ENCODE measurements at places on chromosomes 6 and 20.

- peaks cover 47% of the 10 kb centered on the region for H3K27me3 ChIP-seq
- peaks cover 9% of the 10 kb centered on the region for H3K4me1 ChIP-seq
- H3K27ac ChIP-seq: no peak overlapping the region
- no peaks in the 10 kb centered on the region for H3K36me3 ChIP-seq
These were observed 4.6 kb upstream of the SOX18 start for GRCh38 chr20:64053841-64054661.

DNA sequence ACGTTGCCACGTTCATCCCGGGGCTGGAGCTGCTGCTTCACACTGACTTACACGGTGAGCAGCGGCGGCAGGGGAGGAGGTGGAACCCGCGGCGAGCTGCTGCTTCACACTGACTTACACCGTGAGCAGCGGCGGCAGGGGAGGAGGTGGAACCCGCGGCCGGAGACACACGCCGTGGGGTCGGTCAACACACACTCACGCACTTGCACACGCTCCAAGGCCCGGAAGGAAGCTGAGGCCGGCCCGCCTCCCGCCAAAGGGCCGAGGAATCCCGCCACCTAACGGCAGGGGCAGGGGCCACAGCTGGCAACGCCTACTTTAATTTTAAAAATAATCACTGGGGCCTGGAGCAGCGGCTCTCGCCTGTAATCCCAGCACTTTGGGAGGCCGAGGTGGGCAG lies 94.4 kb upstream of the FOXC1 start:
- H3K36me3 ChIP-seq: no peaks in the 10 kb centered on the region
- peaks cover 18% of the 10 kb centered on the region for H3K27me3 ChIP-seq
- DNase-seq: no peak
- no peak overlapping the region for H3K4me3 ChIP-seq
- no peak overlapping the region for H3K27ac ChIP-seq

DNA sequence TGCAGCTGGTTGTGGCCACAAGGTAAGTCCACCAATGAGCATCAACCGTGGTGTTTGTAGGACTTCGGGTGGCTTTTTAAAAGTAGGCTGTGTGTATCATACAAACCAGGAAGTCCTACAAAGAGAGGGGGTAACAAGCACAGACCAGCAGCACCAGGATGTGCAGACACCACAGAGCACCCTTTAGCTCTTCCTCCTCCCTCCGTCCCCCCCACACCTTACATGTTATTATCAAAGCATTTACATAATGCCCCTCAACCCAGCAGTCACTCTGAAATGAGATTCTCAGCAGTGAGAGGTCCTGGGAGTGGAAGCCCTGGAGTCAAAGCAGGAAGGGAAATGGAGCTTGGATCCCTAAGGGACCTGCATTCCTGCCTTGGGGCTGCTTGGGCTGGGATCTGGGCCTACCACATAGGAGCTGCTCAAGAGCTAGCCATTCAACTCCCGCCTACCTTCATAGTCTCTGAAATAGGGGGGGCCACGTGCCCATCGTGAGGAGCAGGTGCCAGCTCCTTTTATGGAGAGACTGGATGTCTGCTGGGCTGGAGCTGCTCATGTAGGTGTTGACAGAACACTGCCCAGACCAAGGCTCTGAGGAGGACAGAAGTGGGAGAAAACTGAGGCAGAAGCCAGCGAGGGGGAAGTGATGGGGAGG lies 90.6 kb downstream of the PSMB1 start:
- no peak for DNase-seq
- peaks cover 12% of the 10 kb centered on the region for H3K4me1 ChIP-seq
- no peak overlapping the region for H3K27ac ChIP-seq
- H3K27me3 ChIP-seq: peaks cover 11% of the 10 kb centered on the region

DNA sequence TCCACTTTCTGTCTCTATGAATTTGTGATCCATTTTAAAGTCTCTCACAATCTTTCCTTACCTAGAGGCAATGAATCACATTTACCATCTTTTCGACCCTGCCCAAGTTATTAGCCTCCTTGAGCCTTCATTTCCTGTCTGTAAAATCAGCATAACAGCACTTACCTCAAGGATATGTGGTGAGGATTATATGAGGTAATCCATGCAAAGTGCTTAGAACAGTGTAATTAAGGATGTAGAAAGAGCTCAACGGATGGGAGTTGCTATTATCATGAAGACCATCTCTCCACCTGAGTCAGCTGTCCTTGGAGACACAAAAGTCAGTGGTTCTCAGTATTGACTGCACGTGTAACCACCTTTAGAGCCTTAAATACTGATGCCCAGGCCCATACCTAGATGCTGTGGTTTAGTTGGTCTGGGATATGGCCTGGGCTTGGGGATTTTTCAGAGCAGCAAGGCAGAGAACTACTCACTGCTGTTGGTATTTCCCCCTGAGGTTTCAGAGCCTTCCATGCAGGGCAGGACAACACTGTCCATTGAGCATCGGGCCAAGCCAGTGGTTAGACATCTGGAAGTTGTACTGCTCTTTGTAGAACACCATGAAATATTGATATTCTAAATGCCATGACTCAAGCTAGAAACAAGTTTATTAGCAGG lies 55.8 kb downstream of the LYRM2 start:
- peak; percentile 24 for DNase-seq
- H3K27me3 ChIP-seq: no peaks in the 10 kb centered on the region
- H3K4me1 ChIP-seq: peaks cover 18% of the 10 kb centered on the region

- no peaks in the 10 kb centered on the region for H3K4me1 ChIP-seq
- no peaks in the 10 kb centered on the region for H3K36me3 ChIP-seq
- DNase-seq: no peak
These were observed 19.1 kb downstream of the TFAP2B start for GRCh38 chr6:50837589-50838445.

- DNase-seq: no peak
- H3K4me3 ChIP-seq: no peak overlapping the region
- H3K27me3 ChIP-seq: no peaks in the 10 kb centered on the region
- no peak overlapping the region for H3K27ac ChIP-seq
- H3K36me3 ChIP-seq: no peaks in the 10 kb centered on the region
These were observed 45.1 kb downstream of the TMEM242 start for GRCh38 chr6:157278171-157278570.

- H3K27ac ChIP-seq: no peak overlapping the region
- no peak for DNase-seq
- H3K27me3 ChIP-seq: peaks cover 14% of the 10 kb centered on the region
- peaks cover 20% of the 10 kb centered on the region for H3K4me1 ChIP-seq
- H3K36me3 ChIP-seq: no peaks in the 10 kb centered on the region
These were observed 10.6 kb upstream of the FAM110A start for GRCh38 chr20:822651-823573.

DNA sequence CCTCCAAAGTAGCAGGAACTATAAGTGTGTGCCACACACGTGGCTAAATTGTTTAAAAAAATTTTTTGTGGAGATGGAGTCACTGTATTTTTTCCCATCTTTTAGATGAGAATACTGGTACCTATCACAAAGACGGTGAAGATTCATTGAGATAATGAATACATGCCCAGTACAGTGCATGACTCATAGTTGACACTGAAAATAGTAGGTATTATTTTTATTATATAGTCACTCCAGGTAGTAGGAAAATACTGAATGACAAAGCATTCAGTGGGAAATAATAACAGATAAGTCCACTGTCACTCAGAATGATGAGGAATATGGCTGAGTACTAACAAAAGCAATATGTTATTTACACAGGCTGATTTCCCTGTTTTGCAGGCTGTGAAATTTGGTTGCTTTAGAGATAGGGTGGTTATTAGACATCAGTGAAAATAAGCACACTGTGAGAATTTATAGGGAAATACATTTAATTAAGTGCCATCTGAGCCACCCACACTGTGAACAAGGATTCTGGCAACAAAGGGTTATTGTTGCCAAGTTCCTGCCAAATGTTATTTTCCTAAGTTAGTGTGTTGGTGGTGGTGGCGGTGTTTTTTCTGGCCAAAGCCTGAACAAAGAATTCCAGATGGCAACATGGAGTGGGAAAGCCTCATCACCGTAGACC lies 129.8 kb upstream of the FOXQ1 start:
- no peaks in the 10 kb centered on the region for H3K4me1 ChIP-seq
- no peak overlapping the region for H3K27ac ChIP-seq
- DNase-seq: no peak
- H3K27me3 ChIP-seq: peaks cover 11% of the 10 kb centered on the region
- no peaks in the 10 kb centered on the region for H3K36me3 ChIP-seq
- H3K4me3 ChIP-seq: no peak overlapping the region

GRCh38 chr6:116208056-116208785 lies 45.7 kb downstream of the TSPYL4 start:
- H3K4me3 ChIP-seq: no peak overlapping the region
- no peak overlapping the region for H3K27ac ChIP-seq
- no peak for DNase-seq
- no peaks in the 10 kb centered on the region for H3K27me3 ChIP-seq
- H3K4me1 ChIP-seq: peaks cover 2% of the 10 kb centered on the region

DNA sequence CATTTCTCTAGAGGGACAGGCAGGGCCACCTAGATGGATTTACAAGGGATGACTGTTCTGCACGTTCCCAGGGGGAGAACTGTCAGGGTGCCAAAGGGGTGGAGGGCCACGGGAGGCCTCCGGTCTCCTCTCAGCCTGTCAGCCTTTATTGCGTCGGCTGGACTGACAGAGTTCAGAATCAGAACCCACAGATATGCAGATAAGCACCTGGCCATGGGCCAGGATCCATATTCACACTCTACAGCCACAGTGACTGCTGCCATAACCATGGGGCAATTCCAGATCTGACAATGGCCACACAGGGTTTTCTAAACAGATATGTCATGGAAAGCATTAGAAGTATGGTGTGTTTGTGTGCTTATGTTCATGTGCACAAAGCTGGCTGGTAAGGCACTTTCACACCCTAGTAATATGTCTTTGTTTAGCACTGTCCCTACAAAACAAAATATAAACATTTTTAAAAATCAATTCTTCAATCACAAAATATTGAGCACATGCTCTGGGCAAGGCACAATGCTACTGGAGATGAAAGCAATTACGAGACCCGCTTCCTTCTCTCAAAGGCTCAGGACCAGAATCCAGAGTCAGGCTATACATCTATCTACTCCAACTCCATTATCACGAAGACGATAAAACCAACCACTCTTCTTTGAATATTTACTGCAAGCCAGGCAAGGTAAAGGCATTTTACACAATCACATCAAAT lies 29.1 kb downstream of the TRAM2 start:
- peaks cover 33% of the 10 kb centered on the region for H3K4me1 ChIP-seq
- no peak overlapping the region for H3K27ac ChIP-seq
- H3K4me3 ChIP-seq: no peak overlapping the region

DNA sequence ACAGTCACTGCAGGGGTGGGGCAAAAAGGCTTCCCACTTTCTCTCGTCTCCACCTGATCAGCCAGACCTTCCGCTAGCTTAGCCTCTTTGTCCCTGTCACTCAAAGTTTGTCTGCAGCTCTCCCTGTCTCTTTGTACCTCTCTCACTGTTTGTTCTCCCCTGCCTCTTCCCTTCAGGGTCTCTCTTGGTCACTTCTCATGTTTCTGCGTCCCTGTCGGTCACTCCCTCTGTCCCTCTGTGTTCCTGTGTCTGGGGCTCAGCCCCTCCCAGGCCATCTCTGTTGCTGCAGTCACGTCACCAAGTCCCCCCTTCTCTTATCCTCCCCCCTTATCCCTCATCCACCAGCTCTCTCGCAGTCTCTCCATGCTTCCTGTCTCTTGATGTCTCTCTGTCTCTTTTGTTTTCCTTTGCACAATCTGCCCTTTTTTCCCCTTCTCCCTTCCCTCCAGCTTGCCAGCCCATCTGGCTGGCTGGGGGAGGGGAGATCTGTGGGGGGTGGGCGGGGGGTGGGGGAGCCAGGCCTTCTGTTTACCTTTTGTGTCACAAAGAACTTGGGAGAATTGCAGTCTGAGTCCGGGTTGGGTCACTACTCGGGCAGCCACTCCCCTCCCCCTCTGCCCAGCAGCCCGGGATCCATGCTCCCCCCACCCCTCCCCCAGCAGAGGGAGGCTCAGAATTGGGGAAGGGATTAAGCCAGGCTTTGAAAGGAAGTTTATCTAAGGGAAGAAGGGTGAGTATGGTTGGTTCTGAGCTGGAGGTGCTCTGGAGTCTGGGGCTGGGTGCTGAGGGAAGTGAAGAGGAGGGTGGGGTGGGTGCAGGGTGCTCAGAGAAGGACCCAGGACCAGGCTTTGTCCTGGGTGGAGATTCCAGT lies 32.3 kb downstream of the FOXP4 start:
- H3K27ac ChIP-seq: no peak overlapping the region
- H3K27me3 ChIP-seq: no peaks in the 10 kb centered on the region
- H3K4me3 ChIP-seq: no peak overlapping the region
- H3K36me3 ChIP-seq: peaks cover 16% of the 10 kb centered on the region

GRCh38 chr6:69232911-69233448 lies 563.8 kb downstream of the LMBRD1 start:
- peaks cover 16% of the 10 kb centered on the region for H3K27me3 ChIP-seq
- H3K4me1 ChIP-seq: no peaks in the 10 kb centered on the region
- no peak for DNase-seq
- H3K27ac ChIP-seq: no peak overlapping the region
- H3K4me3 ChIP-seq: no peak overlapping the region
- no peaks in the 10 kb centered on the region for H3K36me3 ChIP-seq

DNA sequence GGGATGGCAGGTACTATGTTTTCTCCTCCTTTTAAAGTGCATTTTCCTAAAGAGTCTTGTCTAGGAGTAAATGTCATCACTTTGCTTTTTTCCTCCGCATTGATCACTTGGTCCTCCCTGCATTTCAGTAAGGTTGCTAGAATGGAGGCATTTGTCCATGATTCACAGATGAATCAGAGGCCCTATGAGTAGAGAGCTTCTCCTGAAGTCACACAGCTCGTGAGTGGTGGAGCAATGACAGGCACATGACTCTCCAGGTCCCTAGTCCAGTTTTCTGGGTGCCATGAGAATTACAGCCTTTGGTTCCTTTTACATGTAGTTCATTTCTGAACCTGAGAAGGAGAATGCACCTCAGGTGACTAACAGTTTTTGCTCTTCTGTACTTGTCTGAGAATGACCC lies 50.5 kb downstream of the HLA-A start:
- no peak overlapping the region for H3K27ac ChIP-seq
- H3K27me3 ChIP-seq: peaks cover 10% of the 10 kb centered on the region
- no peak for DNase-seq
- H3K4me3 ChIP-seq: no peak overlapping the region
- no peaks in the 10 kb centered on the region for H3K4me1 ChIP-seq

GRCh38 chr20:22949331-22950109 lies 85.6 kb upstream of the SSTR4 start:
- DNase-seq: no peak
- H3K36me3 ChIP-seq: no peaks in the 10 kb centered on the region
- no peak overlapping the region for H3K27ac ChIP-seq
- no peak overlapping the region for H3K4me3 ChIP-seq
- H3K4me1 ChIP-seq: no peaks in the 10 kb centered on the region
- H3K27me3 ChIP-seq: no peaks in the 10 kb centered on the region

Data from stimulated activated naive B cell treated with anti-CD40 and anti-IgM and Interleukin-4, amounts not matched to agents 10 μg/mL and 1 μg/mL and 100 μg/mL, for 72 hours (primary cell).